T1000 (cell line): ENCODE measurements at places on chromosomes 6 and 20.
A peak's percentile ranks its signal among the peaks of the same experiment; 100 is the strongest.

DNA sequence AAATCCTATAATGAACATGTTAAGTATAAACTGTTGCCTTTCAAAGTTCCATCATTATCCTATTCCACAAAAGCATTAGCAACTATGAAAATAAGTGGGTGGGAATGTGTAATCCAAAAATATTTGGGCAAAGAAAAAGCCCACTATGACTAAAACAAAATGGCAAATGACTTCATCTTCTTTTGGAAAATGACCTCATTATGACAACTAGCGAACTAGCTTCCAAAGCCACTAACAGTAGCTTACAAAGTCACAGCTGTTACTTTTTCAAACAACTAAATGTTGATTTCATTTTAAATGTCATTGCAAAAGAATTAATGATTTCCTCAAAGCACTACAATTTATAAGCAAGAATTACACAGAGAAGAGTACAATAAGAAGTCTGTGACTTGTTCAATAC is 49.8 kb upstream of the RUNX2 start:
- DNase-seq: no peak

DNA sequence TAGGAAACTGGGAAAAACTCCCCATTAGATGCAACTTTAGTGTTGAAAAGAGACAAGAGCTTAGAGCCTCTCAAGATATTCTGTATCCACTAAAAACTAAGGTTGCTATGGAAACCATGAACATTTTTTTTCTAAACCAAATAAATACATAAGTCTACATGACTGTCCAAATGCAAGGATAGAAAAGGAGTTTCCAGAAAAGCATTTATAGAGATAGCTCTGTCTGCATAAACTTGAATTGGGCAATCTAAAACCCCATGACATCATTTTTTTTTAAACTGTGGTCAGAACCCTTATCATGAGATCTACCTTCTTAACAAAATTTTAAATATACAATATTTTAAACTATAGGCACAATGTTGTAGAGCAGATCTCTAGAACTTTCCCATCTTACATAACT is 36.4 kb upstream of the FAM83B start:
- no peak for DNase-seq

- no peak for DNase-seq
Measured at GRCh38 chr20:44072384-44072783, 114.6 kb downstream of the JPH2 start.

- DNase-seq: no peak
Measured at GRCh38 chr6:38713812-38714211, 1.3 kb upstream of the DNAH8 start.

DNA sequence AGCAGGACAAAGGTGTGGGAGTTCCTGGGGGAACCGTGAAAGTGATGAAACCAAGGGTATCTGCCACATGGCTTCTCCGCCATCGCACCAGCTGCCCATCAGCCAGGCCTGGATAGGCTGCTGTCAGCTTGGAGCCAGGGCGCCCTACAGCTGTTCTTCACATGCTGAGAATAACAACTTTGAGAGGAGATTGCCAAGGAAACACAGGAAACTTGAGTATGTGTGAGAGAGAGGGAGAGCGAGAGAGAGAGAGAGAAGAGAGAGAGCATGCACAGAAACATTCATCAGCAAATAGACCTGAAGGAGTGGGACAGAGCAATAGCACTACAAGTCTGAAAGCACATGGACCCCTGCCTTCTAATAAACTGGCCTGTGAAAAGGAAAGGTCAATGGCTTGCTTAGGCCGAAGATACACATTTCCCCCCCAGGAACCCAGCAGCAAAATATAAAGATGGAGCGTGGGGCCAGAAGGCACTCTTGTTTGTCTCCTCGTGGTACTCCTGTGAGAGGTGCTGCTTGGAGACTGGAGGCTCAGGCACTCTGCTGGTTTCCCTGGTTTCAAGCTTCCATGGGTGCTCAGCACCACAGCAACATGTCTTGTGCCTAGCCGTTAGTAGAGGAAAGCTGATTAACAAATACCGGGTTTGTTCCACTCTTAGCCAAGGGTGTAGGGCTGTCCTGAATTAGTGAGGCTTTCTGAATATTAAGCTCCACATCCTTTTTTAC is 53.0 kb downstream of the SNAP25 start:
- DNase-seq: no peak

DNA sequence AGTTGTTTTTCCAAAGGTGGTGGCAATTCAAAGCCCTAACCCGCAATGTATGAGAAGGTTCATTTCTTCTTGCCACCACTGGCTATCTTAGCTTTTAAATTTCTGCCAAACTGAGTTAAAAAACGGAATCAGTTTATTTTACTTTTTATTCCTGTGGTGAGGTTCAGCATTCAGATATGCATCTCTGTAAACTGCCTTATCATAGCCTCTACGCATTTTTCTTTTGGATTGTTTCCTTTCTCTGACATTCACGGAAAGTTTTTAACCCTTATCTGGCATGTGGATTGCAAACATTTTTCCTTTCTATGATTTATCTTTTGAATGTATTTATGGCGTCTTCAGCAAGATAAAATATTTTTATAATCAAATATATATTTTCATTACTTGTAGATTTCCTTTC is 37.7 kb downstream of the AK9 start:
- no peak for DNase-seq

- no peak for DNase-seq
Measured at GRCh38 chr20:40606660-40607059, 82.4 kb downstream of the MAFB start.

- DNase-seq: no peak
Measured at GRCh38 chr6:68689910-68690309, 54.8 kb downstream of the ADGRB3 start.

DNA sequence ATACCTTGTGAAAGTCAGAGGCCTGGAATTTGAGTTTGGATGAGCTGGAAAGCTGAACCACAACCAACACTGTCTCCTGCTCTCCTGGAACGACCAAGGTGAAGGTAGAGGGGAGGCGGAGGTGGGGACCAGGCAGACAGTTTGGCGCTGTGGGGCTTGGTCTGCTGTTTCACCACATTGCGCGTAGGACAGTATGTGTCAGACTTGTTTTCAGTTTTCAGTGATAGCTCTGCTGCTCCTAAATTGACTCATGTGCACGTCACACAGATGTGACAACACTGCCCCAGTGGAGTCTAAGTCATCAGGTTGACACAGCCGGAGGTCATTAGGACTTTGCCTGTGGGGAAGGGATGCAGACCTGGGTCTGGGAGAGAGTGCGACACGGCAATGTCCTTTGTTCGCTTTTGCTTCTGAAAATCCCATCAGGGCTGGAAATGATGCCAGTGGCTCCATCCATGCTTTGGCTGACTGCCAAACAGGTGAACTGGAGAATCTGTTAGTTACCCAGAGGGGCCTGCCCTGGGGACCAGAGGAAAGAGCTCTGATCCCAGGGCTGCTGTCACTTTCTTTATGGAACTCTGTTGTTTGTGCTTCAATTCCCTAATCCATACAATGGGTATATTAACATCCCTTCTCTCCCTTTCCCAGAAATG is 255.5 kb downstream of the CDC5L start:
- DNase-seq: peak; percentile 27

- no peak for DNase-seq
Measured at GRCh38 chr6:114611696-114612095, 268.9 kb upstream of the HS3ST5 start.

GRCh38 chr6:127939442-127940066 is 38.7 kb upstream of the THEMIS start:
- no peak for DNase-seq

GRCh38 chr20:25644814-25645213 is 21.0 kb upstream of the NANP start:
- no peak for DNase-seq

DNA sequence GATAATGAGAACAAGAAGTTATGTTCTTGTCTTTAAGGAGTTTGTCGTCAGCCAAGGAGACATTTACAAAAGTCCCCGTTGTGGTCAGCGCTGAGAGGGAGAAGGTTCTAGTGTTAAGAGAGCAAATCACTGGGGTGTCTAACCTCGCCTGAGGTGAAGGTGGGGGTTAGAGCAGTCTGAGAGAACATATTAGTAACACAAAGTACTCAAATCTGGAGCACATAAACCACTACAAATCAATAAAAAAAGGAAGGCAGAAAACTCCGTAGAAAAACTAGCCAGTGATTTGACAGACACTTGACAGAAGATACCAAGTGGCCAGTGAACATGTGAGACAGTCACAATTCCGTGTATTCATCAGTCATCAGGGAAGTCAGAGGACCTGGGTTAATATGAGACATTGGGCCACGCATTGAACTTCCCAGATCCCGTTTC is 45.4 kb downstream of the CDS2 start:
- no peak for DNase-seq

DNA sequence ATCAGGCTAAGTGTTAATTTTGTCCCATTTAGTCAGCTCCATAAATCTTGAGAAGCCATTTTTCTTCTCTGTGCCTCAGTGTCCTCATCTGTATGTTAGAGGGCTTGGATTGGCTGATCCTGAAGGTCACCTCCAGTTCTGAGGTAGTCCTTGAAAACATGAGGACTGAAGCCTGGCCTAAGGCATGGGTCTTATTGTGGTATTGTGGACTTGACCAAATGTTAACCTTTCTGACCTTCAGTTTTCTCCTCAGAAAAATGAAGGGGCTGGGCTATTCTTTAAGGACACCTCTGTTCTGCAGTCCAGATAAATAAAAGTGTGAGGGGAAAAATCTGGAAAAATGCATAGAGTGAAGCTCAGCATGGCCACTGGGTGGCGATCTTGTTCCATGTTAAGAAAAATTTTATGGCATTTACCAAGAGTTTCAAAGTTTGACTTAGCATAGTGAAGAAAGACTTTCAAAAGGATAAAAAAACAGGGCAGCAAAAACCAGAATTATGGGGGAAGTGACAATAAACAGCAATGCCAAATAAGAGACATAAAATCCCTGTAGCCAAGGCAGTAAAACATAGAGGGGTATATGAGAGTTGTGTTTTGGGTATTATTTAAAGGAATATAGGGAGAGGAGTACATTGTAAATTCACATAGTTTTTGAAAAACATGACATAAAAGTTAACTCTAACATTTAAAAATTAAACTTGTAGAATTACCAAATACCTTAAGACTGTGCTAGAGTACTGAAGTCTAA is 13.2 kb upstream of the TFB1M start:
- DNase-seq: peak; percentile 18

- no peak for DNase-seq
Measured at GRCh38 chr20:2693286-2694007, 867 bp downstream of the EBF4 start.

GRCh38 chr6:52209770-52210169 is 23.6 kb downstream of the IL17A start:
- DNase-seq: no peak

DNA sequence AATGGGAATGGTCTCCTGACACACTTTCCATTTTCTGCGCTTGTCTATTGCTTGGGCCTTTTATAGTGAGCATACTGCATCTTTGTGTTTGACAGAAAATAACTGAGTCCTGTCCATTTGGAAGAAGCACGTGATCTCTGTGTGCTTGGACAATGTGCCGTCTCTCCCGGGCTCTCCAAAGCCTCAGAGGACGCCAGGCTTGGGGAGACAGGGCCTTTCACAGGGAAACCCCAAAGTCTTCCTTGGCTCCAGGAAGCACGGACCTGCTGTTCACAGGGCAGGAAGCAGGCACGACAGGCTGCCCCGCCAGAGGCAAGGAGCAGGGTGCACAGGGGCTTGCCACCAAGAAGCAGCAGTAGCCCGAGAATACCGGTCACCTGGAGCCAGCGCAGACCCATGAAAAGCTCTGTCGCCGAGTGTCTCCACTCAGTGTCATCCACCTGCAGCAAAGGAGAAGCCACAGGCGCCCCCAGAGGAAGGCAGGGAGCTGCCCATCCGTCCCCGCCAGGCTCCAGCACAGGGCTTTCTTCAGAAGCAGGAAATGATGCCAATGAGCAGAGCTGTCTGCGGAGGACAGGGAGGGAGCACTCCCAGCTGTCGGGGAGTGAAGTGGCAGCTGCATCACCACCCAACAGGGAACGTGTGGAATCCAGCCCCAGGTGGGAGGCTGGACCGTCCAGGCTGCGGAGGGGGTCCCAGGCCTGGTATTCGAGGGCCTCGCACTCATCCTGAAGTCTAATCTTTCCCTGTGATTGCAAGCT is 135.1 kb downstream of the AGPAT4 start:
- no peak for DNase-seq

GRCh38 chr6:9225441-9225871 is 790.1 kb upstream of the SLC35B3 start:
- no peak for DNase-seq

GRCh38 chr20:32437391-32438074 is 79.4 kb downstream of the ASXL1 start:
- no peak for DNase-seq

DNA sequence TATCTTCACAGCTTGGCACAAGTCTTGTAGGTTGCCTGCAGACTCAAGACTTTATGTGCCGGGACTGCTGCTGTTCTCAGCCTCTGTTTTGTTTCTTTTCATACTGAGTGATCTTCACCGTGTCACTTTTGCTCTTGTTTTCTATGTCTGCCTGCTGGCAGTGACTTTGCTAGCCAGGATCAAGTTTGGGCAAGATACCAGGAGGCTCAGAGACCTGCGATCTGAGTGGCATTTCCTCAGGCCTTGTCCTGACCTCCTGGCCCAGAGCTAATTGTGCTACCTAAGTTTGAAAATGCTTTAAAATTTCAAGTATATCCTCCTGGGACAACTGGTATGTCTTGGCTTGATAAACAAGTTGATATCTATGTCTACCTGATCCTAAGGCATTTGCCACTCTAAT is 57.2 kb downstream of the DOK5 start:
- DNase-seq: no peak

DNA sequence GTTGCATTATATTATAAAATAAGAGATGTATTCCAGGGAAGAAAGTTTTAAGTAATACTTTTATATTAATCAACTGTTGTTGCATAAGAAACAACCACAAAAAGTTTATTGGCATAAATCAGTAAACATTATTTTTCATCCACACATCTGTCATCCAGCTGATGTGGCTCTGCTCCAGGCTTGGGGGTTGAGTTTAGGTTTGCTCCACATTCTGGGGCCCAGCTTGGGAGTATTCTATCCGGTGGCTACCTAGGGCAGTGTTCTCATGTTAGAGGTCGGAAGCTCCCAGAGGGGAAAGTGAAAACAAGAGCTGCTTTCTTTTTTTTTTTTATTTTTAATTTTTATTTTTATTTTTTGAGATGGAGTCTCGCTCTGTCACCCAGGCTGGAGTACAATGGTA is 728.4 kb upstream of the FLRT3 start:
- DNase-seq: no peak

- DNase-seq: peak; percentile 75
Measured at GRCh38 chr20:3045042-3045815, 623 bp upstream of the MRPS26 start.

DNA sequence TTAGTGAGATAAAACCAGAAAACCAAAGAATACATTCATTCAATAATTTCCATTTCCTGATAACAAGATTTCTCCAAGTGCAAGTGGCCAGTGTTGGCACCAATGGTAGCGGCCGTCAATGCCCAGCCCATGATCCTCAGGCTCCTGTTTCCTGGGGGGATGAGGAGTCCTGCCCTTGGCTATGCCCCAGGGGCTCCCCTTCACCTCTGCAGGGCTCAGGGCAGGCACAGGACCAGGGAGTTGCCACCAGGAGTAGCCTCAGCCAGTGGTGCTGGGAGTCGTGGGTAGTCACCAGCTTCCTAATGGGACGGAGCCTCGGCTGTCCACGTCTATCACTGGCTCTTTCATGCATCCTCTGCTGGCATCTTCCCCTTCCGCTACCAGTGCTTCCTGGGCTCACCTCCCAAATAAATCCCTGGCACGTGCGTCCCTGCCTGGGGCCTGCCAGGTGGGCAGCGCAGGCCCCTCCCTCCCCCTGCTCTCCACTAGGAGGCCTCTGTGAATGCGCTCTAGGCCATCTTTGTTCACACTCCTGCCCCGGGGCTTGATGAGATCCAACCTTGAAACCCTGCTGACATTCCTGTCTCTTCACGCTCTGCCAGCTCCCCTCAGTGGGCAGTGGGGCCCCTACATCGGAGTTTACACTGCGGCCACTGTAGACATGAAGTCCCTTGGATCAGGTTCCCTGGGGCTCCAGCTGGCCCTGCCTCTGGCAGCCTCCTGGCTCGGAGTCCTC is 215.7 kb downstream of the SYNDIG1 start:
- DNase-seq: no peak
